Cortex of kidney (tissue), 1 donor: ENCODE measurements at places on chromosomes 13 and 19.

- no peak for DNase-seq
Measured at GRCh38 chr19:10517361-10517759, at the start of gene S1PR5. Gene S1PR5 (minus strand): TSS chr19:10517447. CDS start chr19:10515011, 2,436 bp downstream.

DNA sequence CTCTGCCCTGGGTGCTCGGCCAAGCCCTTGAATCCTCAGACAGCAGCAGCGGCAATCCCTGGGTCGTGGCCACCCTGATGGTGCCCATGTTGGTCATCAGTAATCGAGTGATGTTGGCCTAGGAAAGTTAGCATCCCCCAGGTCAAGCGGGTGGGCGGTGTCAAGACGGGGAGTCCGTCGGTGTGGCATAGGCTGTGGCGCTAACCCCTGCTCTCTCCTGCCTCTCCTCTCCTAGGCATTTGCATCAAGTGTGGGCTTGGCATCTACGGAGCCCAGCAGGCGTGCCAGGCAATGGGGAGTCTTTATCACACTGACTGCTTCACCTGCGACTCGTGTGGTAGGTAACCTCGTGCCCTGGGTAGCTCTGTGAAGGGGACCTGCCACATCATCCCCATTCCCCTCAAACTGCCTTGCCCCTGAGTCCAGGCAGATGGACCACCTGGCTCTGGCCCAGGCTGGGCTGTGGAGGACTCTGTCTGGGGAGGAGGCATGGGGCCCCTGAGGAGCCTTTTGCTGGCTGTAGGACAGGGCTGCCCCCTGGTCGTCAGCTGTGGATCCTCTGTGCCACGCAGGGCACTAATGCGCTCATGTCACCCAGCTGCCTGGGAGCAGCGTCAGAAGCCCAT, 8.7 kb downstream of the WTIP start:
- DNase-seq: no peak

DNA sequence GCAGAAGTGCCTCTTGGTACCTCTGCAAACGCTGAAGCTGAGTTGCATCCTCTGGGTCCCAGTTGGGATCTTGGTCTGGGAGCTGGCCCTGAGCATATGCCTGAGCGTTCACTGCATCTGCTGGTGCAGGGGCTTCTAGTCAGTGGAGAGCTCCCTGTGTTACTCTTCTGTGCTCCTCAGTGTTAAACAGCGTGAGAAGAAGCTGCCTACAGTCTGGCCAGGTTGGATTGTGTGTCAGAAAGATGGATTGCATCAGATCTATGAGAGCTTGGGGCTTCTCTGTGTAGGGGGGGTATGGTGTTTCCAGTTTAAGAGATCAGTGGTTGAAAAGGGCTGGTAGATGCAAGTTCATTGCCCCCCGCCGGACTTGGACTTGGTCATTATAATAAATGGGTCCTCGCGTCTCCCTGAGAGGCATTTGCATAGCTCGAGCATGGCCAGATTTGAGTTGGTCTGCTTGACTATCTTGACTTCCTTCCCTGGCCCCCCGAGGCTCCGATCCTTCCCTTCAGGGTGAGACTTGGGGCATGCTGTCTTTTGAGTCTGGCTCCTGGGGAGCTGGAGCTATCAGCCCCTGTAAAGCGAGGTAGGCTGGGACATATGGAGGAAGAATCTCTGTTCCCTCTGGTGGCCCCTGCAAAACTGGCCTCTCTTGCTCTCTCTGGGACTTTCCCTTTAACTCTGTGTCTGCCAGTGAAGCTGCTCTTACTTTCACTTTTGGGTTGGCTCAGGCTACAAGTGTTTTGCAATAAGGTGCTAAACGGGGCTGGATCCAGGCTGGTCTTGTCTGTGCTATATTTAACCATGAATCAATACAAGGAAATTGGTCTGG, 52.9 kb downstream of the OR10H4 start:
- DNase-seq: no peak

- no peak for DNase-seq
Measured at GRCh38 chr19:58334691-58335249, 8.0 kb downstream of the ZSCAN22 start.

GRCh38 chr13:95948656-95949055, 104.5 kb downstream of the UGGT2 start:
- no peak for DNase-seq

DNA sequence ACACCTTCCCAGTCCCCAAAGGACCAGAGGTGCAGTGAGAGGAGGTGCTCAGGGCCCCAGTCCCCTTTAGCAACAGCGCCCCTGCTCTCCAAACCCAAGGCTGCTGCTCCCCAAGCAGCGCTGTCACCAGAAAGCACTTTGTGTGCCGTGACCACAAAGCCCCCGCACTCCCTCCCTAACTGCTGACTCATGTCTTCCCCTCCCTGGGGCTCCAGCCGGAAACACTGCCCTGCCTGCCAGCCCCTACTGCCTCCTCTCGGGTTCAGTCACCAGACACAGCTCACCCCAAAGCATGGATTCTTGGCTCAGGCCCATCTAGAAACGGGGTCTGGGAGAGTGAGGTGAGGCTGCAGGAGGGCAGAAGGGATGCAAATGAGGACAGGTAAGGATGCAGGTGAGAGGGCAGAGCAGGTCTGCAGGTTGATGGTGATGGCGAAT, 4.9 kb upstream of the TNFSF14 start:
- no peak for DNase-seq

DNA sequence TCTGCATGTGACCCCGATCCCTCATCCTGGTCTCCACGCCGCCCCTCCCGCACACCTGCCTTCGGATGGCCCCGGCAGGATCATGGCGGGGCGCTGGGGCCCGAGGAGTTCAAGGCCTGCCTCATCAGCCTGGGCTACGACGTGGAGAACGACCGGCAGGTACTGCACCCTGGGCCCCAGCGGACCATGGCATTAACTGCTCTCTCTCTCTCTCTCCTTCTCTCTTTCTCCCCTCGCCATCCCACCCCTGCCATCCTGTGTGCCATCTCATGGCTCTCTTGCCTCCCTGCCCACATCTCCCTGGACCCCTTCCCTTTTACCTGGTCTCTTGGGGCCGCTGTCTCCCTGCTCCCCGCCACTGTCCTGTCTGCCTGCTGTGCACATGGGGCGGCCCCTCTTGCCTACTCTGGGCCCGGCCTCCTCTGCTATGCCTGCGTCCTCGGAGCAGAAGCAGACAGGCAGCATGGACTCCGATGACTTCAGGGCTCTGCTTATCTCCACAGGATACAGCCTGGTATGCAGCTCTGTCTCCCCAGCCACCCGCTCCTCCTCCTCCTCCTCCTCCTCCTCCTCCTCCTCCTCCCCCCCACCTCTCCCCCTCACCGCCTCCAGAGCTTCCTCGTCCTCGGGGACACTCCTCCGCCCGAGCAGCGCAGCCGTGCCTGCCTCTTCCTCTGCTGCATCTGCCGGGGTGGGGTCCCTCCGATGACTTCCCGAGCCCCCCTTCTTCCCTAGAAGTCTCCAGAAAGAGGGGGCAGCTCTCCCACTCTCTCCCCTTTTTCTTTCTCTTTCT, 16.2 kb downstream of the CAPN12 start:
- no peak for DNase-seq
